Prostate gland (tissue), 2 donors: ENCODE measurements at places on chromosomes 16 and 17.

GRCh38 chr16:57486858-57487834 is 853 bp upstream of the DOK4 start:
- no peak for DNase-seq

GRCh38 chr16:7775072-7775488 is 442.4 kb downstream of the RBFOX1 start:
- DNase-seq: no peak

- no peak for DNase-seq
These were observed 121.1 kb downstream of the WWOX start for GRCh38 chr16:78220571-78220970.

GRCh38 chr17:44761932-44762810 is 3.4 kb downstream of the ADAM11 start:
- no peak for DNase-seq

GRCh38 chr16:164827-165538 is 795 bp upstream of the HBM start:
- no peak for DNase-seq

GRCh38 chr16:60907645-60908044 is 1128.6 kb downstream of the CDH8 start:
- DNase-seq: no peak

GRCh38 chr16:10494343-10495030 is 85.9 kb downstream of the EMP2 start:
- DNase-seq: no peak

- no peak for DNase-seq
These were observed 15.3 kb downstream of the KSR1 start for GRCh38 chr17:27471321-27472269.

- DNase-seq: no peak
These were observed 43.5 kb downstream of the GRB7 start for GRCh38 chr17:39781031-39781860.

DNA sequence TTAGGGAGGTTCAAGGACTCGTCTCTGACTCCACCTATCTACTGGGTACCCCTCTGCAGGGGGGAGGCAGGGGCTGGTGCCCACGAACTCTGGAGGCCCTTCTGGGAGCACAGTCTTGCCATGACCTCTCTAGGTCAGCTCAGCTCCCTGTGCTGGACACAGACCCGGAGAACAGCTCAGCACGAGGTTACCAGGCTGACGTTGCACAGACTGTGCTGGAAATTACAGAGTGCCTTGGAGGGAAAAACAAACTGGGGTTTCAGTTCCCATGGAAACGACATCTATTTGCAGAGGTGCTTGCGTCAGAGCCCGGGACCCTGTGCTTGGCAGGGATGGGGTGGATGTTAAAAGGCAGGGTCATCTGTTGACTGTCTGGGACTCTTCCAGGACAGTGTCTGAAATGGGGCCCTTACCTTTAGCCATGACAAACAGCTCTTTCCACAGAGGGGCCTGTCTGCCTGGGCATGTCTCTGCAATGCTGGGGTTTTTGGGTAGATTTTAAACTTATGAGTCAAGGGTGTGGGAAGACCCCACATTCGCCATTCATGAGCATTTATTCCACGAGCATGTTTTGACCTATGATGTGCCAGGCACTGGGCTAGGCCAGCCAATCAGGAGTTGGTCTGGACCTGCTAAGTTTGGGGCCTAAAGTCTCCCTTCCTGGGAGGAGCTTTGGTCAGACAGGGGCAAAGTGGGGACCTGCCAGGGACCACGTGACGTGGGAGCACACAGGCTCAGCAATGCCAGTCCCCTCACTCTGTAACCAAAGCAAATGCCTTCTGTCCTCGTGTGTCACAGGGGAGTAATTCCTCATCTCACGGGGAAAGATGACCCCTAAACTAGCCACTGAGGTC is 22.5 kb downstream of the CCR7 start:
- DNase-seq: no peak

DNA sequence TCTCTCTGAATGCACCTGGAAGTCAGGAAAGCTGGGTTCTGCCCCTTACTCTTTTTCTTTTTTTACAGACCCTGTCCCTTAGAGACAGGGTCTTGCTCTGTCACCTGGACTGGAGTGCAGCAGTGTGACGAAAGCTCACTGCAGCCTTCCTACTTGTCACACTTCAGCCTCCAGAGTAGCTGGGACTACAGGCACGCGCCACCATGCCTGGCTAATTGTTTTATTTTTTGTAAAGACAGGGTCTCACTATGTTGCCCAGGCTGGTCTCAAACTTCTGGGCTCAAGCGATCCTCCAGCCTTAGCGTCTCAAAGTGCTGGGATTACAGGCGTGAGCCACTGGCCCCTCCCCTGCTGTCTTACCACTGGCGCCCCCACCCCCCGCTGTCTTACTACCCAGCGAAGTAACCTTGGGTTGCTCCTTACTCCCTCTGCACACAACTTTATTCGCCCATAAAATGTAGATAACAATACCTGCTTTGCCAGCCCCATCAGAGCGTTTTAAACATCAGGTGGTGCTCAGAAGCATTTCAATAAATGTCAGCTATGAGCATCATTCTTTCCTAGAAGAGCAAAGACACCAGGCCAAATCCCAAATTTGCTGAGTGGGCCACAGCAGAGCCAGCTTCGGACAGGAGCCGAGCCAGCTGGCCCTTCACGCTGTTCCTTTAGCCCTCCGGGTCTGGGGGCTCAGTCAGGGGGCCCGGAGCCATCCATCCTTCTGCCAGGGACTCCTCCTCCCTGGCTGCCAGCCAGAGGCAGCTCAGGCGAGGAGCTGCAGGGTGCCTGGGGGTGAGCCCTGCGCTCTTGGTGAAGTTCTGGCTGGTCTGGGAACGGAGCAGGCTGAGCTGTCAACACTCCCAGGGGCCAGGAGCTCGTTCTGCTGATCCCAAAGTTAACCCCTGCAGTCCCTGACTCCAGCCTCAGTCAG is 24.4 kb downstream of the SRL start:
- peak; percentile 59 for DNase-seq

DNA sequence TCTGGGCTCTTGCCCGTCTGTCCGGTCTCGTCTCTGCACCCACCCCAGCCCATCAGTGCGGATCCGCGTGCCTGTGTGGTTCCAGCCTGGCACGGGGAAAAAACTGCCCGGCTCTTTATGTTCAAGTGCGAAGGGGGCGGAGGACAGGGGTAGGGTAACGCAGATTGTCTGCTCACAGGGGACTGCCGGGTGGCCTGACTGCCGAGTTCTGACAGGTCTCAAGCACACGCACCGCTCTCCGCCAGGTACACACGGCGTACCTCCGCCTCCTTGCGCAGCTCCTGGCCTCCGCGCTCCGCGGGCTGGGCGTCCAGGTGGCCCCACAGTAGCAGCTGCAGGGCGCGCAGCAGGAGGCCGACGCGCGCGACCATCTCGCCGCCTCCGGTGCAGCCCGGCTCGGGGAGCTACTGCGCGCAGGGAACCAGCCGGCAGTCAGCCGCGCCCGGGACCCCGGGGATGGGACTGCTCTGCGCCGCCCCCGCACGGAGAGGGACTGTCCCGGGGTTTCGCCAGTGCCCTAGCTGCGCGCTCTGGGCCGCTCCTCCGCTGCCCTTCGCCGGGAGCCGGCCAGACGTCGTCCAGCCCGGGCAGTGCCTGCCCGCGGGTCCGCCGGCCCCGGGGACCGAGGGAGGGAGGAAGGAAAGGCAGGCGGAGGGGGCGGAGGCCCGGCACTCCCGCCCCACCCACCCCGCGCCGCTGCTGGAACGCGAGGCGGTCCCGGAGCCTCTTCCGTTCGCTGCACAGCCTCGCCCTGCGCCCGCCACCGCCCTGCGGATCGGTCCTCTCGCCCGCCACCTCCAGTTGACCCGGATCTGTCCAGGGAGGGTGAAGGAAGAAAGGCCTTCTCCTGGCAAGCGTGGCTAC is at the start of gene MMP28:
Gene MMP28, minus strand, starts transcription at position 635 of the 864 bp plus-strand sequence. Its CDS starts 264 bp downstream, at position 371.
- no peak for DNase-seq

GRCh38 chr17:42787266-42787665 is 6.9 kb downstream of the WNK4 start:
- DNase-seq: no peak

DNA sequence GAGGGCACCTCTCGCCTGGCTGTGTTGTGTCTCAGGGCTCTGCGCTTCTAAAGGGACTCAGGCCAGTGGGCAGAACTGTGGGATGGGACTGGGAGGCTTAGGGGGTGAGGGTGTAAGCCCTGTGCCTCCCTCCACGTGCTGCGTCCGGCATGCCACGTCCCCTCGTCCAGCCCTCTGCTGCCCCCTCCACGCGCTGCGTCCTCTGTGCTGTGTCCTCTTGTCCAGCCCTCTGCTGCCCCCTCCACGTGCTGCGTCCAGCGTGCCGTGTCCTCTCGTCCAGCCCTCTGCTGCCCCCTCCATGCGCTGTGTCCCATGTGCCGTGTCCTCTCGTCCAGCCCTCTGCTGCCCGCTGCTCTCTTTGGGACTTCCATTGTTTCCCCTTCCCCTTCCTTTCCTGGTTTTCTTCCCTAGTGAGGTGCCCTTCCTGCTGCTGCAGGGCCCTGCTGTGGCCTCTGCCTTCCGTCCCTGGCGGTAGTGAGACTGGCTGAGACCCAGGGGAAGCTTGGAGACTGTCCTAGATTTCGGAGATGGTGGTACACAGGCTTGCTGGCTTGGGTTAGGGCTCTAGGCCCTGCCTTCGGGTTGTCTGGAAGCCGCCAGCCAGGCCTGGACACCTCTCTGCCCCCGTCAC is 6.4 kb upstream of the ZNF750 start:
- DNase-seq: no peak

DNA sequence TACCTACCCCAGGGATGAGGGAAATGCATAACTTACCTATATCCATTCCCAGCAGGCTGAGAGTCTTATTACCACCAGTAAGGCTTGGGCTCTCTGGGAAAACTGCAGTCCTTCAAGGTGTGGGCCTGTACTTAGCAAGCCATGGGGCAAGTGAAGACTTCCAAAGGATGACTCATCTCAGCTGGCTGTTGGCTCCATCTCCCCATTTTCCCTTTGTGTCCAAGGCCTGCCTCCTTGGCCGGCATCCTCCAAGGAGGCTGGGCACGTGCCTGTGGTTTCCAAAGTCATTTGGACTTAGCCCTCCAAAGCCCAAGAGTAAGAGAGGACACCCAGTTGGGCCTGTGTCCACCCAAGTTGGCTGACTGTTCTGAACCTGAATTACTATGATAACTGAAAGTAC is 89.8 kb downstream of the TMEM100 start:
- DNase-seq: no peak

DNA sequence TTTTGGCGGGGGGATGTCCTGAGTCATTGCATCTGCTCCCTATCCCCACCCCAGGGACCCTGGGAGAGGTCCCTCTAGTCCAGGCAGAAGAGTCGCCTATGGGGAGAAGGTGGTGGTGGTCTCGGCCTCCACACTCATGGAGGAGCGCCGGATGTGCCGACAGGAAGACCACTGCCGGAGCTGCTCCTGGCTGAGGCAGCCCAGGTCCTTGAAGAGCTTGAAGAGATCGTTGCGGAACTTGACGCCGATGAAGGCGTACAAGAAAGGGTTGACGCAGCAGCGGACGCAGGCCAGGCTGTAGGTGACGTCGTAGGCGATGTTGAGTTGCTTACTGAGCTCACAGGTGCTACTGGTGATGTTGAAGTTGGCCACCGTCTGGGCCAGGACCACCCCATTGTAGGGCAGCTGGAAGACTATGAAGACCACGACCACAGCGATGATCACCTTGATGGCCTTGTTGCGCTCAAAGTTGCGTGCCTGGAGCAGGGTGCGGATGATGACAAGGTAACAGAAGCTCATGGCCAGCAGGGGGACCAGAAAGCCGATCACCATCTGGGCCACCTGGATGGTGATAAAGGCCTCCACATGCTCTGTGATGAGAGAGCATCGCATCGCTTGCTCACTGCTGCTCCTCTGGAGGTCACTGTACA is 10.5 kb downstream of the CCR7 start:
- DNase-seq: no peak

- DNase-seq: no peak
These were observed 23.0 kb upstream of the GNA13 start for GRCh38 chr17:65079489-65079900.

- DNase-seq: no peak
These were observed 28.1 kb downstream of the TTYH2 start for GRCh38 chr17:74241431-74241830.

DNA sequence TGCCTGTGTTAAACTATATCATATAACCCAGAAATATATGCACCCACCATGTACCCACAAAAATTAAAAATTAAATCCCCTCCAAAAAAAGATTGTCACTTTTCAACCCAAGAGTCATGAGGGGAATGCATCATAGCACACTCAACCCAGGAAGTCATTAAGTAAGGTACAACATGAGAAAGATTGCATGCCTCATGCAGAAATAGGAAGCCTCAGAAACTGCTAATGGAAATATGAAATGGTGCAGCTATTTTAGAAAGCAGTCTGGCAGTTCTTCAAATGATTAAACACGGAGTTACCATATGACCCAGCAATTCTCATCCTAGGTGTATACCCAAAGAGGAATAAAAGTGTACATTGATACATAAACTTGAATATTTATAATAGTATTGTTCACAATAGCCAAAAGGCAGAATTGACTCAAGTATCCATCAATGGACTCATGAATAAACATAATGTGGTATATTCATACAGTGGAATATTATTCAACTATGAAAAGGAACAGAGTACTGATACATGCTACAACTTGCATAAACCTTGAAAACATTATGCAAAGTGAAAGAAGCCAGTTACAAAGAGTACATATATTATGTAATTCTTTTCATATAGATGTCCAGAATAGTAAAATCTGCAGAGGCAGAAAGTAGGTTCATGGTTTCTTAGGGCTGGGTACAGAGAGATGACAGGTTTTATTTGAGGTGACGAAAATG is 70.4 kb downstream of the TMEM100 start:
- DNase-seq: no peak

- DNase-seq: no peak
These were observed 11.0 kb upstream of the SEC14L1 start for GRCh38 chr17:77129568-77130301.

DNA sequence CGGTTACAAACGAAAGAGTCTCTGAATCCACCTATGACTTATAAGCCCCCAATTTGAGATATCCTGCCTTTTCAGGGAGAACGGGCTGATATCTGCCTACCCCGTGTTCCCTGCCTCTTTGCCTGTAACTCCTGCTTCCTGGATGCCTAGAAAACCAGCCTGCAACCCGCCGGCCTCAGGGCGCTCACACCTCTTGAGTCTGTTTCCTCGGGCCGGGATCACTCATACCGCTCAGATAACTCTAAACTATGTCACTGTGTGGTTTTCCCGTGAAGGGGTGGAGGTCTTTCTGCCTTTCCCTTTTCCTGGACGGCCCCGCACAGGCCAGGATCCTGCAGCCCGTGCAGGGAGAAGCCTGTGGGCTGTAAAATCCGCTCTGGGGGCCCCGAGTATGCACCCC is 10.4 kb downstream of the RPUSD1 start:
- DNase-seq: no peak
